ENCODE measurements at places on chromosomes 5 and 9.

DNA sequence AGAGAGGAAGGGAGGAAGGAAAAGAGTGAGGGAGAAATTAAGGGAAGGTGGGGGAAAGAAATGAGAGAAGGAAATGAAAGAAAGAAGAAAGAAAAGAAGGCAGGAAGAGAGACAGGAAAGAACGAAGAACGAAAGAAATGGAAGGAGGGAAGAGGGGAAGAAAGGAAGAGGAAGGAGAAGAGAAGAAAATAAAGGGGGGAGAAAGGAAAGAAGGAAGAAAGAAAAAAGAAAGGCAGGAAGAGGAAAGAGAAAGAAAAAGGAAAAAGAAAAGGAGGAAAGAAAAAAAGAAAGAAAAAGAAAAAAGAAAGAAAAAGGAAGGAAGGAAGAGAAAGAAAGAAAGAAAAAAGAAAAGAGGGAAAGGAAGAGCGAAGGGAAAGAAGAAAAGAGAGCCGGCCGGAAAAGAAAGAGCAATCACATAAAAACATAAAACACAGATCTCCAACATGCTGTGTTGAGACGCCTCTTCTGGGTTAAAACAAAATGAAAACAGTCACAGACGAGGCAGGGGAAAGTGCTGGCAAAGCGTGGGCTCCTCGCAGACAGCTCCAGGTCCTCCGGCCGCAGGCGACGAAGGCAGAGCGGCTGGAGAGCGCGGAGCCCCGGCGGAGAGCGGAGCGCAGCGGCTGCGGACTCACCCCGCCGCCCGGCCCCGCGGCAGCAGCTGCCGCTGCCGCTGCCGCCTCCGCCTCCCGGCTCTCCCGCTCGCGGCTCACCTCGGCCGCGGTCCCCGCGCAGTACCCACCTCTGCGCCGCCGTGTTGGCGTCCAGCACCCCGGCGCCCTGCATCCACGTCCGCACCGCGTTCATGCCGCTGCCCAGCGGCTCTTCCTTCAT, 896 bp downstream of the EBF1 start:
- peak; percentile 51 for DNase-seq

GRCh38 chr5:136605638-136606037, 240.3 kb upstream of the TRPC7 start:
- no peak for DNase-seq

DNA sequence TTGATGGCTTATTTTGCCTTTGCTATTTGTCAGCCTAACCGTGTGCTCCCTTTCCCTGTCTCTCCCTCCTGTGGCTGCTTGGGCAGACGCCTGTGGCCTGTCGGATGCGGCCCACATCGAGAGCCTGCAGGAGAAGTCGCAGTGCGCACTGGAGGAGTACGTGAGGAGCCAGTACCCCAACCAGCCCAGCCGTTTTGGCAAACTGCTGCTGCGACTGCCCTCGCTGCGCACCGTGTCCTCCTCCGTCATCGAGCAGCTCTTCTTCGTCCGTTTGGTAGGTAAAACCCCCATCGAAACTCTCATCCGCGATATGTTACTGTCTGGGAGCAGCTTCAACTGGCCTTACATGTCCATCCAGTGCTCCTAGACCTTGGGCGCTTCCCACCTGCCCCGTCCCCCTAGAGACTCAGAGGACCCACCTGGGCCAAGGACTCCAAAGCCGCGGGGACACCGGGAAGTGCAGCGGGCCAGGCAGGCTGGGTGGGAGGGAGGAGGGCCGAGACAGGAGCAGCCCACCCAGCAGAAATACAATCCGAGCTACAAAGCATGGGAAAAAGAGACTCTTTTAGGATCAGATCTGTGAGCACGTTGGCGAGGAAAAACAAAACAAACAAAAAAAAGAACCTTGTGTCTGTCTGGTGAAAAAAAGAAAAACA, 10.6 kb downstream of the NR2F1 start:
- no peak for DNase-seq

DNA sequence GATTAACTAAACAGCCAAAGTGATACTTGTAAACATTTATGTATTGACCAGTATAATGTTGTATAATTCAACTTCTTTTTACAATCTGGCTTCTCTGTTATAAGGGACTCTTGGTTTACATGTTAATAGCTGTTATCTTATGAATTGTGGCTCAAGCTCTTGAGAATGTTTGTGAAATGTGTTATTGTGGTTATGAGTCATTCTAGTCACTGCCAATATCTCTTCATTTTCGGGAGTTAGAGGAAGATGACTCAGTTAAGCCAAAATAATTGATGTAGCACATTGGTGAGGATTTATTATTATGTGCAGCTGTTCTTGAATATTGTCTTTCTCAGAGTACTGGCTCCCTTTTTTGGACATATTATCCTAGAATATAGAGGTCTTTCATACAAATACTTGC, 655.2 kb upstream of the RIOK2 start:
- DNase-seq: no peak

GRCh38 chr9:78033870-78034269, 2.3 kb upstream of the GNAQ start:
- DNase-seq: no peak

DNA sequence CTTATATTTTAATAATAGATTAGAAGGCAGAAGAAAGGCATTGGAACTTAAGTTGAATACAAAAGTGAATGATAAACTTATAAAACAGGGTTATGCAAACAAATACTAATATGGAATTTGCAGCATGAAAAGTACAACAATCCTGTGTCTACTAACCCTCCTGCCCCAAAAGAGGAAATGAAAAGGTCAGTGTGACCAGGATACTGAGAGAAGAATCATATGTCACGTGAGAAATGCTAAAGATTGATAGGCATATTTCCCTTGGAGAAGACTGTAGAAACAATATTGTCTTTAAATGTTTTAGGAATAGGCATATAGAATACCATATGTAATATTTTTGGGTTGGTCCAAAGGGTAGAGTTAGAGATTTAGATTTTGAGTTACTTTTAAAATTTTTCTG, 3.8 kb downstream of the WDR36 start:
- DNase-seq: no peak

DNA sequence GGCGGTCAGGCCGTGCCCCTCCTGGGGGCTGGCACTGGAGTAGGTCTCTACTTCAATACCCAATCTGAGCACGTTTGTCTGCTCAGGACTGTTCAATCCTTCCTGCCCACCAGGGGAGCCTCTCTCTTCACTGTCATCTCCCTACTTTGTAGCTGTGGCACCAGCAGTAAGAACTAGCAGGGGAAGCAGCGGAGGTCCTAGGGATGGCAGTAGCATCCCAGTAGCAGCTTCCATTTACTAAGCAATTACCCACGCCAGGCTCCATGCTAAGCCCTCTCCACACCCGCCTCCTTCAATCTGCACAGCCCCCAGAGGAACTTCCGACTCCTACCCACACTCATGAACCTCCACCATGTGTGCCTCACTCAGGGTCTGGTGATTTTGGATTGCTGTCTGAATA, 31.7 kb downstream of the FSTL4 start:
- DNase-seq: no peak

DNA sequence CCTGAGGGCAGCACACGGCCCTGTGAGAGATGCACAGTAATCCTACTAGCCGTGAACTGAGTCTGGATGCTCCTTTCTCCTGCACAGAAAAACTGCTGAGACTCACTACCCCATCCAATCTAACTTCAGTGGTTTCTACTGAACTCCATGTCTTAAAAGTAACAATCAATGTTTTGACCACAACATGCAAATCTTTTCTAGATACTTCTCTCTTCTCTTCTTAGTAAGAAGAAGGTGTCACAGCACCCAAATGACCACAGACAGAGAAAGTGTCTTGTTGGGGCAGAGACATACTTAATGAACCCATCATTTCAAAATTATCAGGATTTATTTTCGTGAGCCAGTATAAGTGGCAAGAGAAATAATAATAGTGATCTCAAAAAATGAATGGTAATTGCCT, 285.8 kb upstream of the MEF2C start:
- no peak for DNase-seq

DNA sequence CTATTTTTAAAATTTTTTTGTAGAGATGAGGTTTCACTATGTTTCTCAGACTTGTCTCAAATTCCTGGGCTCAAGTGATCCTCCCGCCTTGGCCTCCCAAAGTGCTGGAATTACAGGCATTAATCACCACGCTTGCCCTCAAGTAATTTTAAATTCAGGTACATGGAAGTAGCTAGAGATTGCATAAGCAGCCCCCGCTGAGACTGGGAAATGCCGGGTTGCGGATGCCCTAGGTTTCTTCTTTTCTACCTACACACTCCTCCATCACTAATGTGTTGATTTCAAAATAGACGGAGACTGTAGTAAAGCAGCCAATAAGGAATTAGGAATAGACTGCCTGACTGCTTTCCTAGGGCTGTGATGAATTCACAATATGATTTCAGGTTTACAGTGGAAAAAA, 202.4 kb downstream of the FANCC start:
- DNase-seq: no peak

- DNase-seq: no peak
These were observed 10.0 kb downstream of the SEC16A start for GRCh38 chr9:136472640-136473353.

DNA sequence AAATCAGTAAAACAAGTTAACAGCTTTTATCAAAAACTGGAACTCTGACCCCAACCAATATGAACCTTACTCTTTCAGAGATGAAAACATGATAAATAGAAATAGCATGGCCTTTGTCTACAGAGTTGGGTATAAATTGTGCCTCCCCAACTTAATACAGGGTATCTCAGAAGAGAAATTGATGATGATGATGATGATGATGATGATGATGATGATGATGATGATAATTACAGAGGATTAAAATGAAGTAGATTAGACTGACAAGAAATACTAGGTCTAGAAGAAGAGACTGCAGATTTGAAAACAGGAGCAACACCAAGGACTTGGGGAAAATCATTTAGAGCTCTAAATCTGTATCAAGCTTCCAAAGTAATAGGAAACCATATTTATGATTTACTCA, 27.1 kb downstream of the PFDN1 start:
- DNase-seq: no peak

GRCh38 chr5:173668910-173669309, 52.5 kb upstream of the BOD1 start:
- DNase-seq: no peak

DNA sequence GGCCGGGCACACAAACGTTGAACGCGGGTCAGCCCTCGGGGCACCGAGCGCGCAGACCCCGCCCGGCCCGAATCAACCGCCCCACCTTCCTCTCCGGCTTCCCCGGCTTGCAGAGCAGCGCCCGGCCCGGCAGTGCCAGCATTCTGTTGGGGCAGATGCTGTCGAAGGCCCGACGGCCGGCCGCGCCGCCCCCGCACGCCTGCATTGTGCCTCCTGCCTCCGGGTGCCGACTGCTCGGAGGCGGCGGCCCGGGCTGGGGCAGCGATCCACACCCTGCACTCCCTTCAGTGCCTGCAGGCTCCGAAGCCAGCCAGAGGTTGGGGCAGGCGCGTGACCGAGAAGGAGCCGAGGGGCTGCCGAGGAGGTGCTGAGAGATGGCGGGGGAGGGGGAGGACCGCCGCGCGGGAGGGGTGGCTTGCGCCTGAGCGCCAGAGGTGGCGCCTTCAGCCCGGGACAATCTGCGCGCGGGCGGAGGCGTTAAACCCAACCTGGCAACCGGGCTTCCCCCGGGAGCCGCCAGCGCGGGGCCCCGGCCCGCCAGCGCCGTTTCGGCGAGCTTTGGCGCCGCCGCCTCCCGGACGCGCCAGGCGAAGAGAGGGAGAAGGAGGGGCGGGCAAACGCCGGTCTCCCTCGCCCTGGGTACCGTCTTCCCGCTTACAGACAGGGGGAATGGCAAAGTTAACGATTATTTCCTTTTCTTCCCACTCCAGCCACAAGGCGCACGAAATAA, at the start of gene MCIDAS:
Gene MCIDAS, minus strand, starts transcription at position 382 of the 730 bp plus-strand sequence. Its CDS starts 177 bp downstream, at position 205.
- DNase-seq: peak; percentile 65

- DNase-seq: peak; percentile 21
These were observed 169.1 kb downstream of the CAAP1 start for GRCh38 chr9:26723486-26723885.

GRCh38 chr9:35517131-35517530, 27.2 kb downstream of the RUSC2 start:
- no peak for DNase-seq

Data from activated T-cell treated with anti-CD3 and anti-CD28 coated beads for 48 hours (primary cell).